ENCODE measurements at places on chromosomes 3 and 15.

DNA sequence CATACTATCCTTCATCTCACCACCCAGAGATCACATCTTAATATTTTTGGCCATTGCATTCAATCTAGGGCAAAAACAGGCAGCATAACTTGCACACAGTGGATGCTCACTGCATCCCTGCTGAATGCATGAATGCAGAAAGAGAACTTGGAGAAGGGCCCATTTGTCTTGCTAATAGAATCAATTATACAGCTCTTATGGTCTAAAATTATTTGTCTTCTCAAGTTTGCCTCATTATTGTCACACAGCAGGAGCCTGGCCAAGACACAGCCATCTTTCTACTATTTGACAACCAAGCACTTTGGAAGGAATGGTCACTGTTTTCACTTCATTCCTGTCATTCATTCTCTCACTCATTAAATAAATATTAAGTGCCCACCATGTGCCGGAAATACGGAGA, 1.2 kb upstream of the ARHGEF26 start:
- no peak for DNase-seq

- no peak for DNase-seq
Measured at GRCh38 chr3:107455621-107456020, 67.1 kb upstream of the BBX start.

GRCh38 chr3:189567766-189568420, 63.3 kb upstream of the TP63 start:
- DNase-seq: no peak

DNA sequence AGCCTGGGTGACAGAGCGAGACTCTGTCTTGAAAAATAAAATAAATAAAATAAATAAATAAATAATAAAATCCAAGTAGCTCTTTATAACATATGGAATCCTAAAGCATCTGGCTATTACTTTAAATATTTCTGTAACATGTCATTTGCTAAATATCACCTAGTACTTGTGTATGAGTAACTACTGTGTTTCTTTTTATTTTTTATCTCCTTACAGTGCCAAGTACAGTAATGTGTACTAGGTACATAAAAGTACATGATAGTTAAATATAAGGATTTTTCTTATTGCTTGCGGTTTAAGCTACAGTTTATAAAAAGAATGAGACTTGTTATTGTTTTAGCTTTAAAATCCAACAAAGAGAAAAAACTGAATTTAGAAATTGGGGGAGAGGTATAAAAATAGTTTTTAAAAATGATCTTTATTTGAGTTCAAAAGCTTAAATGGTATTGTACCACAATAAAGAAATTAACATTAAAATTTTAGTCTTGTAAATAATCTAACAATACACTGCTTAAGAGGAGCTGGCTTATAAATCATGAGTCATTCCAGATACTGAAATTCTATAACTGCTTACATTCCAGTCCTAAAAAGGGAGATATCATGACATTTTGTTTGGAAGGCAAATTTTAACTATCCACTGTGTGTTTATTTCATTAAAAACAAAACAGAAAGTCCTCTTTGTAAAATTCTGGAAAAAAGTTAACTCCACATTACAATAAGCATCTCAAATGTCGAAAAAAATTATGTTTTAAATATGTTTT, 73.1 kb downstream of the FGF7 start:
- DNase-seq: no peak

DNA sequence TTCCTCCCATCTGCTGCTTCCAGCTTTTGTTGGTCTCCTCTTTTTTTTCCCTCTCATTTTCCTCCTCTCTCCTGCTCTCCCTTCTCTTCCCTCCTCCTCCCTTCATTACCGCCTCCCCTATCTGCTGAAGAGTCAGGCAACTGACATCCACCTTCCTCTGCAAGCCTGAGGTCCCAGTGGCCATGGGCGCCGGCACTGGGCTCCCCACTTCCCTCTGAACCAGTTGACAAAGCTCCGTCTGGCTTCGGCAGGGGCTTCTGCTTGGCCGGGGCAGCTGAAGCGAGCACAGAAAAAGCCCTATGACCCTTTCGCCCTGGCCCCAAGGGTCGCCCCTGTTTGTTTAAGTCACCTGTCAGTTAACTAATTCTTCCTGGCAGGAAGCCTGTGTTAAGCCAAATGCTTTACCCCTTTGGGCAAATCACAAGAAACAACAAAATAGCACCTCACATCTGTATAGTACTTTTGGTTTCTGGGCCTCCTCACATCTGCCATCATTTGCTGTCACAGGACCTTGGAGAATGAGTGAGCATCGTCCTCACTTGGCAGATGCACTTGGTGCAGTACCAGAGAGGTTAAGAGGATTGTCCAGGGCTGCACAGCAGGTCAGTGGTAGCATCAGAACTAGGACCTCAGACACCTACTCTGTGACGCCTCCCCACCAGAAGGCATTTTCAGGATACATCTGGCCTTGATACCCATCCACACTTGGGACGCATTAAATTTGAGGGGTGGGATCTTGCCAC, 27.7 kb downstream of the ITGA11 start:
- DNase-seq: no peak

DNA sequence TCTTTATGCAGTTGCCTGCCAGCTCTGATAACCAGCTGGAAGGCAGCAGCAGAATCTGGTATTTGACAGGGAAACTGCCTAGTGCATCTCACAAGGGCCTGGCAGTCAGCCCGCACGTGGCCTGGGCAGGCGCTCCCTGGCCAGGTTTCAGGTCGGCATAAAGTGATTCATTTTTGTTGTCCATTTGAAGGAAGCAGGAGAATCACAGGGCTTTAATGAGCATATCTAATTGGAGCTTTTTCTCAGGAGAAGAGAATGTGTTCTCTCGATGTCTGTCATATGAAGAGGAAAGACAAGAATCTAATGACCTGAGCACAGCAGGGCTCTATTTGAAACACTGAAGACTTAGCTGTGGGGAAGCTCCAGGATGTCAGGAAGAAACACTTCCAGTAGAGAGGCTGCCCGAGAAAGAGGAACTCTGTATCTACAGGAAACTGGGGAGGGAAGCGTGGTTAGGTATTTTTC, 98.8 kb upstream of the MB21D2 start:
- DNase-seq: no peak

- no peak for DNase-seq
Measured at GRCh38 chr3:37329465-37329864, 155.1 kb upstream of the LRRFIP2 start.
